ENCODE measurements at places on chromosomes 6 and 20.

GRCh38 chr6:137894779-137895385, 27.8 kb downstream of the TNFAIP3 start:
- DNase-seq, result no peak

- DNase-seq, result no peak
These were observed 3.2 kb downstream of the SNRNP48 start for GRCh38 chr6:7593229-7593628.

GRCh38 chr20:43895235-43895634, 19.4 kb upstream of the TOX2 start:
- DNase-seq, result no peak

DNA sequence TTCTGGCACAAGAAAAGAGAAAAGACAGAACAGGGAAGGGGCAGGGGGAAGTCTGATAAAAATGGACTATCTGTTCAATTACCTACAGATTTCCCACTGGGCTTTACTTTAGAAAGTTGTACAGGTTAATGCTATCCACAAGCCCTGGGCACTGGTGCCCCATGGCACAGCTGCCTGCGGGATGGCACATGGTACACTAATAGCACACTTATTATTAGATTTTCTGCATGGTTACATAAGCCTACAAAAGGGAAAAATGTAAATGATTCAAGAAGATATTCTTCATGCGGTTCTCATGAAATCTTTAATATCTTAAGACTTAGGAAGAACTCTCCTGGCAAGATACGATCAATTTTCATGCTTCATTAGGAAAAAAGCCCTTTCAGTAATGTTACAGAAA, 137.5 kb downstream of the GMPR start:
- DNase-seq, result no peak

GRCh38 chr6:157537556-157537955, 156.6 kb downstream of the ZDHHC14 start:
- no peak for DNase-seq

- no peak for DNase-seq
These were observed 30.9 kb upstream of the RBM24 start for GRCh38 chr6:17250237-17250636.

- DNase-seq, result no peak
These were observed 117.2 kb upstream of the NXT1 start for GRCh38 chr20:23233341-23233740.

DNA sequence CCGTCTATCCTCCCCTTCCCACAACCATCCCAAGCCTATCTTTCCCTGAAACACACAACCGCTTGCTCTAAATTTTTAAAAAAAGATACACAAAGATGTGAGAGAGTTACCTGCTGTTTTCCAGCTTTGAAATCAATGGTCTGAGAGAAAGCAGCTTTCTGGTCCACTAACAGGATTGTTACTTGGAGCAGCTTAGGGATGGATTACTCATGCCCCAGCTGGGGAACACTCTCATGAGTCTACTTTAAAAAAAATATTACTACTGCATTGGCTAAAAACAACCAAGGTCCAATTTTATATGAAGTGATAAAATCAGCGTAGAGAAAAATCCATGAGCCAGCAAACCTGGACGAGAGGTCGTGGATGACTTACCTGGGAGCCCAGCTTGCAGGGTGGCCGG, 29.6 kb upstream of the FOXC1 start:
- no peak for DNase-seq

DNA sequence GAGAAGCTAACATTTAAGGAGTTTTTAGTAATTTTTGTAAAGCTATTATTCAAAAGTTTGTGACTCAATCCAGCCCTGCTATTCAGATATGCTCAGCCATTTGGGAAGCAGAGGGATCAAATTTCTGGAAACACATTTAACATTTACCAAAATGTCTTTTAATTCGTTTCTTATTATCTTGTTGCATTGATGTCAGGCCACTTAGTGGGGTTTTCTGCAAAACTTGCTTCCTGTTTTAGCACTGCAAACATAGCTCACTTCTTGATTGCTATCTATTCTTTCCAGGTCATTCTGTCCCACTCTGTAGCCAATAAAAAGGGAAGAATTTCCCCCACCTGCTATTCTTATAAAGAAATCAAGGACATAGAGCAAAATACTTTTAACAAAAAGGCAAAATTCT, 176.9 kb upstream of the SUPT3H start:
- no peak for DNase-seq

DNA sequence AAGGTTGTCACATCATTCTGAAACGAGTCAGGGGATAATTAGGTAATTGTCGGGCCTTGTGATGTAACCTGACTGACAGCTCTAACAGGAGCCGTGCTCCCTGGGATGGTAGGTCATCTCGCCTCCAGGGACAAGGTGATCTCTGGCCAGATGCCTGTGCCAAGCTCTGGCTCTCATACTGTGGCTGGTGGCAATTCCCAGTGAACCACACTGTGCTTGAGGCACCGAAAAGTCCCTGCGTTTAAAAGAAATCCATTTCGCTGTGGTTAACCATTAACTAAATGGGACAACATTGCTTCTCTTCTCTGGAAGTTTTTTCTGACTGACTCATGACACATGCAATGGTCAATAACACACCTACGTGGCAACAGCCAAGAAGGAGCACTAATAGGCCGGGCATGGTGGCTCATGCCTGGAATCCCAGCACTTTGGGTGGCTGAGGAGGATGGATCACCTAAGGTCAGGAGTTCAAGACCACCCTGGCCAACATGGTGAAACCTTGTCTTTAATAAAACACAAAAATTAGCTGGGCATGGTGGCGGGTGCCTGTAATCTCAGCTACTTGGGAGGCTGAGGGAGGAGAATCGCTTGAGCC, 669.2 kb downstream of the PRKN start:
- DNase-seq, result no peak

GRCh38 chr6:43680308-43681200, 7.0 kb downstream of the MRPS18A start:
- DNase-seq, result no peak

- no peak for DNase-seq
These were observed 48.4 kb upstream of the ZBTB24 start for GRCh38 chr6:109531446-109531845.

DNA sequence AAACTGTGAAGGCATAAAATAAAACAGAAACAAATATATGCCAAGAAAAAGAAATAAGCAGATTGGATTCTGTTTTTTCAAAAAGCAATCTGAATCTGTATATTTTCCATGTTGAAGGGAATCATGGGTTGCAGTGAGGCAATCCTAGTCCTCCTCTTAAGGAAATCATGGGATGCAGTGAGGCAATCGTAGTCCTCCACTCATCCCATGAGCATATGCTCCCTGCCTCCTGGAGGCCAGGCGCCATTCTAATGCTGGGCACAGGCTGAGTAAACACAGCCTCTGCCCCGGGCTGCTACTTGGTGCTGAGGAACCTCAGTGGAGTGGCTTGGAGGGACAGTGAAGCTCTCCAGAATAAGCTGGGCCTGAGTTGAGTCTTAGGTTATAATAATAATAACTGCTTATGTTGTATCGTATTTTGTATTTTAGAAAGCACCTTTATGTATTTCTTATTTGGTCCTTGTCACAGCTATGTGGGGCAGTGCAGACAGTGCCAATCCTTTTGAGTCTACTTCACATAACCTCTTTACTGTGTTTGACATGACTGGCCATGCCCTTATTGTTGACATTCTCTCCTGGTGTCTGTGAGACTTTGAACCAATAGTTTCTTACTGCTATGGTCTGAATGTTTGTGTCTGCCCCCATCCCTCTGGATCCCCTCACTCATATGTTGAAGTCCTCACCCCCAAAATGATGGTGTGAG, 56.6 kb upstream of the CITED2 start:
- no peak for DNase-seq

DNA sequence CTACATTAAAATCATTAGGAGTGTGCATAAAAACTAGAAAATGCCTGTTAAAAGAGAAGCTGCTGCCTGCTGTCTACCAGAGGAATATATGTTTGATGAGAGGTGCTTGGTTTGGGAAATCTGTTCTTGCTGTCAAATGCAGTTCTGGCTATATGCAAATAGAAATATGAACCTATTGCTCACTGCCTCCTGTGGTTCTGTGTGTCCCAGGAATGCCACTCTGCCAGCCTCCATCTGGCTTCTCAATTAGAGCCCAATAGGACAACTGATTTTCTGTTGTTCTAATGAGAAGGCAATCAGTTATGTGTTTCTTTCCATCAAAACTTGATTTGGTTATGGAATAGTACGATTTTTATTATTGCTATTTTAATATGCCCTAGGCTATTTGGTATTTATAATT, 759.7 kb downstream of the HDGFL1 start:
- DNase-seq, result no peak

GRCh38 chr6:161085246-161085645, 93.7 kb downstream of the MAP3K4 start:
- no peak for DNase-seq

DNA sequence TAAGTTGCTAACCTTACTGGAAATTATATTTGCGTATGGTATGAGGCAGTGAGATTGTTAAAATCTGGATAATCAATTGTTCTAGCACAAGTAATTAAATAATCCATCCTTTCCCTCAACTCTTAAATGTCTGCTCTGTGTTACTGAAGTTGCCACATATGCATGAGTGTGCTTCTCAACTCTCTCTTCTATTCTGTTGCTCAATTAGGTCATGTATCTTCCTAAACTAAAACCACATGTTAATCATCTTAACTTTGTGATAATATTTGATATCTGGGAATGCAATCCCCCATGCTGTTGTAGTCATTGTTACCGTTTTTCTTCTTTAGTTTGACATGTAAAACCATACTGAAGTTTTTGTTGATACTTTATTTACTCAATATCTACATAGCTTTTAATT, 63.5 kb upstream of the STMND1 start:
- no peak for DNase-seq

GRCh38 chr20:47318586-47319516, 37.6 kb downstream of the ZMYND8 start:
- no peak for DNase-seq

DNA sequence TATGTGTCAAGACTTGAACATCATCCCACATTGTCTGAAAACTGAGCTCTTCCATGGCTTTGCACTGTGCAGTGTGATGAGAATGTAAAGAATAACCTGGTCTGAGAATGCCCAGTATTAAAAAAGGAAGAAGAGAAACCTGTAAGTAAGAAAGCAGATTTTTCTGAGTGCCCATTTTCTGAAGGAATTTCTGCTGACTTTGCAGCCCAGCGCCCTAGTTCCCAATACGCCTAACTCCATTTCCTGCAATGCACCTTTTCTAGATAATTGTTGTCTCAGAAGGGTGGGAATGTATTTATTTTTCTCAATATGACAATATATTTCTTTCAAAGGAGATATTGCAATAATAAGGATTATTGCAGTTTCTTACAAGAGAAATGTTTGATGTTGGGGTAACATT, 231.5 kb downstream of the HAO1 start:
- DNase-seq, result no peak

DNA sequence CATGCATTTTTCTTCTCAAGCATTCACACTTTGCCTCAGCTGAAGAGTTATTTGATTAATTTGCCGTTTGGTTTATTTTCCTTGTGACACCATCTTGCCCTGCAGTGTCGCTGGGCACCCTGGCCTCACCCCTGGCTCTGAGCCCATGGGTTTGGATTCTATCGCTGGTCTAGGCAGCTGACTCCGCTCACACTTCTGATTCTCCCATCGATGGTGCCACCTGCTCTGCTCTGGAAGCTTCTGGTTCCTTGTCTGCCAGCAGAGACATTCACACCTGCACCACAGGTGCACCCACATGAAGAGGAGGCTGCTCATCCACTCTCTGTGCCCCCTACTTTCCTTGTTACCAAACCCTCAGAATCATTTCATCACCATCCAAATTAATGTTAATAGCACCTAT, 291.6 kb upstream of the CDH4 start:
- DNase-seq, result no peak

DNA sequence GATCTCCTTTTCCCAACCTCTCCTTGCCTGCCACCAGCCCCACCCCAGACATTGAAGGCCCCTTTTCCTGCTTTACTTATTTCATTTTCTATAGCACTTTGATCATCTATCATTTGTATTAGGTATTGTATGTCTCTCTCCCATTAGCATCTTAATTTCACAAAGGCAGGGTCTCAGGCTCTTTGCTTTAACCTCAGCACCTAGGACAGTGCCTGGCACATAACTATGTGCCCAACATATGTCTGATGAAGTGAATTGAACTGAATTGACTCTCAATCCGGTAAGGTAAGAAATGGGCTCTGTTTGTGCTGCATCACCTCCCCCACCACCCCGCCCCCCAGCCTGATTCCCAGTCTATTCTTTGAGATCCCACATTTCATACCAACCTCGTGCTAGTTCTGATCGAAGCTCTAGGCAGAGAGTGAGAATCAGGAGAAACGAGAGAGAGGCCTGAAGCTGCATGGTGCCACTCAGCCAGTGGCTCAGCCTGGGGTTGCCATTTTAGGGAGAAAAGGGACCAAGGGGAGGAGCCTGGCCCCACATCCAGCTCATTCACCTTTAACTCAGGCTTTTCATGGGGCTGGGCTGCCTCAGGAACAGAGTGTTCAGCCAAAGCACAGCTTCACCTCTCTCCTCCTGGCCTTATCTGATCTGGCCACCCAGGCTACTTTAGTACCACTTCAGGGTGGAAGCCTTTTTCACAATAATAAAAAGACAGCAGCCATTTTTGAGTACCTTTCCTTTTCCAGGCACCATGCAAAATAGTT, at the start of gene SPINT3:
SPINT3 (minus strand) TSS at position 476 of the 767 bp plus-strand sequence; CDS start at position 462, 14 bp downstream.
- no peak for DNase-seq

- no peak for DNase-seq
These were observed 20.8 kb downstream of the OR2B2 start for GRCh38 chr6:27891320-27891875.

DNA sequence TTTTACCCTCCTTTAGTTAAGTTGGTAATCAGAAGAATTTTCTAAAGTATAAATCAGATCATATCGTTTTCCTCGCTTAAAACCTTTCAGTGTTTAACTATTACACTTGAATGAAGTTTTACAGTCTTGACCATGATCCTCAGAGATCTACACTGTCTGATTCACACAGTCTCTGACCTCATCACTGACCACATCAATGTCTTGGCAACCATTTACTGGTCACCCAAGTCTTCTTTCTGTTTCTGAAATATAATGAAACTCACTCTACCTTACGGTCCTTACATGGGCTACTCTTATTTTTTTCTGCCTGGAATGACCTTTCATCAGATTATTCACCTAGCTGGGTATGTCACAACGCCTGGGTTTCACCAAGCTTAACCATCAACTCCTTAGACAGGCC, 71.4 kb downstream of the ADGB start:
- no peak for DNase-seq

- DNase-seq, result no peak
These were observed 27.3 kb downstream of the PYGB start for GRCh38 chr20:25274891-25275812.

DNA sequence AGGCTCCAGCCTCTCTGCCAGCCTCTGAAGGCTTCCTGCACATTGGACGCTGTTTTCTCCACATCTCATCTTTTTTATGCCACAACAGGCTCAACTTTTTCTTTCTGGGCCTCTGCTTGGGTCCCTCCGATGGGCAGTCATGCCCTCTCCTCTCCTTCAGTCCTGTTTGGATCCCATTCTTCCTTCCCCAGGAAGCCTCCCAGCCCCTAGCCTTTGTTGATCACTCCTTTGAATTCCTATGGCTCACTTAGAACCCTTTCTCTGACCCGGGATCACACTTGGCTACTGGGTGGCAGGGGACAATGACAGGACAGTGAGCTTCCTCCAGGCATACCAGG, 4.5 kb downstream of the SLA2 start:
- no peak for DNase-seq

Measured in activated CD4-positive, CD25-positive, alpha-beta regulatory T cell (primary cell).